ENCODE measurements at places on chromosomes 5 and 9. TPM values are rescaled to one million over a fixed set of nuclear protein-coding genes. Genes with fewer than 3 reads are reported as not detected.

DNA sequence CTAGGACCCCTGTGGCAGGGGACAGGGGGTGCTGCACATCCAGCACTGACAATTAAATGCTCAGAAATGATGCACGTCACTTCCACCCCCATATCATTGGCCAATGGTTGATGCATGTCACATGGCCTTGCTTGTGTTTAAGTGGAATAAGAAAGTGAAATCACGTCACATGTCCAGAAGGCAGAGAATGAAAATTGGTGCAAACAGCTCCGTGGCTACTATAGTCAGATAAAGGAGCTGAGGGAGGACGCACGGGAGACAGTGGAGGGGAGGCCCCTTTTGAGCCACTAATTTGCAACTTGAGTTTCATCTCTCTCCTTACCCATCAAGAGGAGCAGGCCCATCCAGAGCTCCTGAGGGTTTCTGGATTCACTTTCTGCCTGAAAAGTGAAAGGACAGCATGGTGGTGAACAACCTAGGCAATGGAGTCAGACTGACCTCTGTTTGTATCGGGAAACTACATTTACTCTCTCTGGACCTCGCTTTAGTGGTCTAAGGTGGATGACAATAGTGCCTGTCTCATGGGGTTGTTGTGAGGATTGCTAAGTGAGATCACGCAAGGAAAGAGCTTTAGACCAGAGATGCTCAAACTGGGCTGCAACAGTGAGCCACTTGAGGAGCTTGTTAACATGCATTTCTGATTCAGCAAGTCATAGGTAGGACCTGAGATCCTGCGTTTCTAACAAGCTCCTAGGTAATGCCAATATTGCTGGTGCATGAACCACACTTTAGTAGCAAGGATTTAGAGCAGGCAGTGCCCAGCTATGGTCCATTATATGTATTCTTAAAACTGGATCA lies 133.9 kb upstream of the ADRA1B start:
- no peaks in the 10 kb centered on the region for H3K36me3 ChIP-seq
- DNase-seq = no peak
- no peak overlapping the region for H3K4me3 ChIP-seq
- H3K4me1 ChIP-seq = no peaks in the 10 kb centered on the region

- no peaks in the 10 kb centered on the region for H3K36me3 ChIP-seq
- H3K27me3 ChIP-seq = no peaks in the 10 kb centered on the region
- no peaks in the 10 kb centered on the region for H3K4me1 ChIP-seq
These were observed 586.1 kb downstream of the DNAH5 start for GRCh38 chr5:13358342-13358741.

DNA sequence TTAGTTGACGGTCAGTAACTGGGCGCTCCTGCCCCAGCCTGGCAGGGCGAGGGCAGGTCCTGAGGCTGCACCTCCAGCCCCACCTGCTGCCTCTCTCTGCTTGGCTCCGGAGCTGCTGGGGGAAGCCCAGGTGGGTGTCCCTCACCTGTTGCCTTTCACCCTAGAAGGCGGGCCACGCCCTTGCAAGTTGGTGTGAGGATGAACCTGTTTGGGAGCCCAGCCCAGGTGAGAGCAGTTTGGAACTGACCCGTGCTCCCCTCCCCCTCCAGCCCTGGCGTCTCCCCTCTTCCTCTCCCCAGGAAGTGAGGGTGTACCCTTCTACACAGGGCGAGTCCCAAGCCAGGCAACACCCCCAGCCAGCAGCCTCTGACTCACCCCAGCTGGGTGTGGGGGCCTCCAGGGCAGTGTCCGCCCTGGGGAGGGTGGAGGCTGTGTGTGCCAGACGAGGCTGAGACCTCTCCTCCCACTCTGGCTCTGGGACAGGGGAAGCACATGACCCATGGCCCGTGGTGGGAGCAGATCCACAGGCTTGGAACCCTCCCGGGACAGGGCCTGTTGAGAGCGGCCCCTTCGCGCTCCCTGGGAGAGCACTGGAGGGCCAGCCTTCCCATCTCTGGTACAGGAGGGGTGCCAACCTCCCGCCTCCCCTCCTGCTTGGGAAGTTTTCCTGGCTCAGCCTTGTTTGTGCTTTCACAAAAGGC lies 10.4 kb downstream of the LRRC8A start:
- peak; percentile 67 for DNase-seq
- no peaks in the 10 kb centered on the region for H3K27me3 ChIP-seq
- peaks cover 51% of the 10 kb centered on the region for H3K36me3 ChIP-seq

DNA sequence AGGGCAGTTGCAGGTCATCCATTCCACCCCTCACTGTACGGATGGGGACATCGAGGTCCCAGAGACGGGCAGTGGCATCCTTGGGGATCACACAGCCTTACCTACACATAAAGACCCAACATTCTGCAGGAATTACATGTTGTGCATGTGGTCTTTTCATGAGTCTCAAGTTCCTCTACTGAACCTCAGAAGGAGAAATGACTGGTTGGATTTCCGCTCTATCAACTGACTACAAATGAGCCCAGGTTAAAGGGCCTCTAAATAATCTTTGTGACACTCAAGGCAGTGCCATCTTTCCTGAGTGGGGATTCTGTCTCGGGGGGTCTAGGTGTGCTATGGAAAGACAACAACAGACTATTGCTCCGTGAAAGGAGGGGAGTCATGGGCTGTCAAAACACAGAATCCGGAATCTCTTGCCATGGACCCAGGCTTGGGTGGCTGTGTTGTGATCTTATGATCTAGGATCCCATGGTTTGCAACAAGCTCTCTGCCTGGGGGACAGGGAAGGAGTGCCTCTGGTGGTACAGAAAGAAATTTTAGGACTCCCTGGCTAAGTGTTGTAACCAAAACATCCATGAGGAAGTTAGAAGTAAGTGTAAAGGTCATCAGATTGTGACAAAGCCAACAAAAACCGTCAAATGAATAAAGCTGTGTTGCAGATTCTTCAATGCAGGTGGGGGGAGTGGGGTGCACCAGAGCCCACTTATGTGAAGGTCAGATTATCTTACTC lies 1.9 kb upstream of the SLC31A2 start:
- no peak overlapping the region for H3K27ac ChIP-seq
- peaks cover 21% of the 10 kb centered on the region for H3K4me1 ChIP-seq
- H3K36me3 ChIP-seq = no peaks in the 10 kb centered on the region
- no peak for DNase-seq
- H3K27me3 ChIP-seq = peaks cover 4% of the 10 kb centered on the region
- no peak overlapping the region for H3K4me3 ChIP-seq

DNA sequence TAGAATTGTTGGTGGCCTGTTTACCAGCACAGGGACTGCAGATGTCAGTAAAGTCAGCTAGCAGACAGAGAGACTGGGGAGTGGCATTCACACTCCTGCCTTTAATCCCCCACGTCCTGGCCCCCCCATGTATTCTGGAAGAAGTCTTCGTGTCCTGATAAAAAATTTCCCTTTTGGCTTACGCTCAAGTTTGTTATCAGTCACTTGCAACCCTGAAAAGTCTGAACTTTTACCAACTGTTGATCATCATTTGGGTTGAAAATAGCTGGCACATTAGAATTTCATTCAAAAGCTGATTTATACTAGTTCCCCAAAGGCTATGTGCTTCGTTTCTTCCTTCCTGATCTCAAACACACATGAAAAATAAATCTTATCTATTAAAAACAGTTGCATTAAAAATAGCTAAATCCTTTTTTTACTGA lies 5.8 kb upstream of the CRHBP start:
- DNase-seq = no peak
- no peak overlapping the region for H3K27ac ChIP-seq
- no peak overlapping the region for H3K4me3 ChIP-seq
- H3K36me3 ChIP-seq = no peaks in the 10 kb centered on the region

GRCh38 chr5:115766608-115767007 lies 49.9 kb downstream of the CDO1 start:
- peaks cover 4% of the 10 kb centered on the region for H3K27me3 ChIP-seq
- H3K4me1 ChIP-seq = no peaks in the 10 kb centered on the region
- no peak overlapping the region for H3K4me3 ChIP-seq
- no peak overlapping the region for H3K27ac ChIP-seq

DNA sequence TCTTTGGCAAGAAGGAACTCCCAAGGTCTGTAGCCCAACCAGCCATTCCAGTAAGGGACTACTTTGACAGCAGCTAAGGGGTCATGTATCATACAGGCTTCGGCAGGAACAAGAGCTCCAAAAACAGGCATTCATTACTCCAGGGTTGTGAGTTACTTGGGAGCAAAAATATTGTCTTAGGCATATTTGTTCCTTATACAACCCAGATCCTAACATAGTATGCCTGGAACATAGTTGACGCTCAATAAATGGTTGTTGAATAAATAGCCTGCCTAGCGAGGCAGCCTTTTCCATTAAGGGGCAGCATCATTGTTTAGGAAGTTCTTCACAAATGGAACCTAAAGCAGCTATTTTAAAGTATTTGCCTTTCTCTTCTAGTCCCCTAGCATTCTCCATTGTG lies 35.8 kb upstream of the FER start:
- H3K4me1 ChIP-seq = no peaks in the 10 kb centered on the region
- H3K36me3 ChIP-seq = no peaks in the 10 kb centered on the region
- no peak overlapping the region for H3K27ac ChIP-seq
- DNase-seq = no peak
- peaks cover 5% of the 10 kb centered on the region for H3K27me3 ChIP-seq
- no peak overlapping the region for H3K4me3 ChIP-seq

GRCh38 chr5:21581508-21581907 lies 1271.6 kb downstream of the CDH12 start:
- DNase-seq = no peak
- no peaks in the 10 kb centered on the region for H3K36me3 ChIP-seq
- H3K4me1 ChIP-seq = no peaks in the 10 kb centered on the region

ANKRD33B gene
- 0.25 TPM for polyA plus RNA-seq

FABP6 gene
- polyA plus RNA-seq = not detected
